GM04503 (cell line): ENCODE measurements at places on chromosomes 6 and 20.

DNA sequence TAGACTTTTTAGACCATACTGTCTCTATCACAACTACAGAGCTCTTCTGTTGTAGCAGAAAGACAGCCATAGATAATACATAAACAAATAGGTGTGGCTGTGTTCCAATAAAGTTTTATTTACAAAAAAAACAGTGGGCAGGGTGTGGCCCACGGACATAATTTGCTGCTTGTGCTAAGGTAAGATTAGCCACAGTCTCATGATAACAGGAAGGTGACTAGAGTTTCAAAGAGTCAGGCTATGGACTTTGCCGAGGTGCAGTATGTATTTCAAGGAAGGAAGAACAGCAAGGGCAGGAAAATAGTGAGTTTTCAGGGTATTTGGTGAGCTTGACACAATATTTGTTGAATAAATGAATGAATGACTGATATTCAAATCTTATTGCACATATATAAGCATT is 20.2 kb downstream of the SOBP start:
- DNase-seq, result no peak

DNA sequence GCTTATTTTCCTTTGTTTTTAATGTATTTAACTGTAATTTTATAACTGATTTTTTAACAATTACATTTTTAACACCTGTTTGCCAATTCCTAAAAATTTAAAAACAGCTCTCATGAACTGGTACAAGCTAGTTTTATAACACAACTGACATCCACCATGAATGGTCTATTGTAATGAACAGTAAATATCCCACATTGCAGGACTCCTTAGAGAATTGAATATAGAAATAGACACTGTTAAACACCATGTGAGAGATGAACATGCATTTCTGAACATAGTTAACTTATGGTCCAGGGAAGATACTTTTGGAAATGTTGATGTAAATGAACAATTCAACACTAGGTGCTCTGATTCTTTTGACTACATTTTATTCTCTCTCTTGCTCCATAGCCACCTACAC is 195.1 kb upstream of the GMDS start:
- DNase-seq, result no peak

DNA sequence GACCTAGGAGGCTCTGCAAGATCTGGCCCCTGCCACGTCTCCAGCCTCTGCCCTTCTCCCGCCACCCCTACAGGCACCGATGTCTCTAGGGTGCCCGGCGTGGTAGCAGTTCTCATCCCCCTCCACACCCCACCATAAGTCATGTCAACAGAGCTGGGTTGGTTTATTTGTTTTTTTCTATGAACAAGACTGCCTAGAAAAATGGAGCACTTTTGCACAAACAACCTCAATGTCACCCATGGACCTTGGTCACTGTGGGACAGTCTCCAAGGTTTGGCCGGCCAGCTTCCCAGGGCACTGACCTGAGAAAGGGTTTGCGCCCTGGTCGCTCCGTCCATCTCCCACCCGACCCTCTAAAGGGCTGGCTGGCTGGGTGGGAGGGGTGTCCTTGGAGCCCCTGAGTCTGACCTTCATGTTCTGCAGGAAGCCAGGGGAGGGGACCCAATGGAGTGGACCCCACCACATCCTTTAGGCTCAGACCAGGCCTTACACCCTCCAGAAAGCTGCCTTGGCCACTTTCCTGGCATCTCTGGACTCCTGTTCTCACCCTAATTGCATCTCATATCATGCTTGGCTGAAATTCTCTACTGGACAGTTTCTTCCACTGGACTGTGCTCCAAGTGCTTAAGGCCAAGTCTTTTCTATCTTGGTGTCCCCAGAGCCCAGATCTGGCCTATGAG is 104.8 kb upstream of the PTPN1 start:
- no peak for DNase-seq

- no peak for DNase-seq
Observed at GRCh38 chr20:2387180-2387577, 6.5 kb downstream of the TGM6 start.

- DNase-seq, result no peak
Observed at GRCh38 chr6:140318408-140318807, 944.0 kb upstream of the CITED2 start.

DNA sequence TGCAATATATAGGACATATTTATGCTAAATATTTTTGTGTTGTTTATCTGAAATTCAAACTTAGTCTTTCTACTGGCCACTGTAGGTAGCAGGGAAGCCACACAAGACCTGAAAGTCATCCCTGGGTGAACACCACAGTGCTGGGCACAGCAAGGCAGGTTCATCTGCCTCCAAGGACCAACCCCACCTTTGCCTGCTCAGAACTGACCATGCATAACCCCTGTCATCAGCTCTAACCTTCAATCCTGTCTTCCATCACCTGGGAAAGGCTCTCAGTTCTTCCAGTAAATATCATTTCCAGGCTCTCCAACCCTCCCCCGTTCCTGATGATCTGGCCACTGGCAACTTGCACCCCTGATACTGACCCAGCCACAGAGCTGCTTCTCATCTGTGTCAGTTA is 32.7 kb upstream of the CST7 start:
- DNase-seq, result no peak

DNA sequence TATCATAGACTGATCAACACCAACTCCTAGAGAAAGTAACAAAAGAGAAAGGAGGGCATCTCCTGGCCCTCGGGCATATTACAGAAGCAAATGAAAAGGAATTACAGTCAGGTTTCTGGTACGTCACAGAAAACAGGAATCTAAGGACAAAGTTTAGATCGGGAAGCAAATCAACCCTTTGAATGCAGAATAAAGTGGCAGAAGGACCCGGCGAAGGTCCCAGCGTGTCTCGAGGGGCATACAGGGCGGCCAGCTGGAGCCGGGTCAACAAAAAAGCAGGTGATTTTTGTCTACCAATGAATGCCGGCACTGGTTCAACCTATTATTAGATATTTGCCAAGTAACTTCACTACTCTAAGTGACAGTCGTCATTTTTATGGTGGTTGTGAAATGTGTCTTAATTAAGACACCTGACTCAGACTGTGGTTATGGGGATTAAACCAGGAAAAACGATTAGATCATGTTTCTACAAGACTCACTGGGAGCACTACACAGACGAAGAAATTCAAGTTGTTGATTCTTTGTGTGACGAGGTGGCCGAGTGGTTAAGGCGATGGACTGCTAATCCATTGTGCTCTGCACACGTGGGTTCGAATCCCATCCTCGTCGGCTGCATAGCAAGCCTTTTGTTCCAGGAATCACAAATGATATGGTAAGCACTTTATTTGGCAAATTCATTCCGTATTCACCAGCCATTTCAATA is 12.4 kb upstream of the ZSCAN9 start:
- peak; percentile 57 for DNase-seq

DNA sequence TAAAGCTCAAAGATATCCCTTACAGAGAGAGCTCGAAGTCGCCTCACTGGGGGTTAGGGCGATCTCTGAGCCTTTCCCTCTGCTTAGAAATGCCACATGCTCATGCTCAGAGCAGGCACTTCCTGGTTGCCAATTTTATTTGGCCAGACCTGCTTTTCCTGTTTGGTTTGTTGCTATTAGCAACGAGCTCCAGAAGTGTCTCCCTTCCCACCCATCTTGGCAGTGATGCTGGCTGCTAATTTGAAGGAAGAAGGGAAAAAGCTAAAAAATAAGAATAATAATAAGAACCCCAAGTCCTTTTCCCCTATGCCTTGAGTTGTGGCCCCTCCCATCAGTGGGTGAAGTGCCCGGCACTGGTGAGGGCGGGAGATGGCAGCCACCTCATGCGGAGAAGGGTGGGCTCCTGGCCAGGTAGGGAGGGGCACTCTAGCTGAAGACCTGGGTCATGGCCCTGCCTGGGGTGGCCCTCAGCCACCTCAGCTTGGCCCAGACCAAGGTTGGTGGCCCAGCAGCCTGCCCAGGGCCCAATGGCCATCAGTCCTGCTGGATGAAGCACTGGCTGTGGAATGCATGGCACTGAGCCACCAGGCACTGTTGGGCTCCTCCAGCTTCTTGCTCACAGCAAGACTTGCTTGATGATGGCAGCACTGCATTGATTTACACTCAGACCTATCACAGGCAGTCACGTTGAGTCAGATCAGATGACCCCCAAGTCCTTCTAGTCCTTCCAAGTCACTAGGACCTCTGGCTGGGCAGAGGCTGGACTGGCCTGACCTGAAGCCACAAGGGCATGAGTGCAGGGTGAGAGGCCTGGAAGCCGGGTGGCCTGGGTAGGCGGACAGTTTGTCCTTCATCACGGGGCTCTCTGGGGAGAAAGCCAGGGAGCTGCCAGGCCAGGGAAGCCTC is 79.0 kb downstream of the SYNJ2 start:
- DNase-seq, result peak; percentile 95

DNA sequence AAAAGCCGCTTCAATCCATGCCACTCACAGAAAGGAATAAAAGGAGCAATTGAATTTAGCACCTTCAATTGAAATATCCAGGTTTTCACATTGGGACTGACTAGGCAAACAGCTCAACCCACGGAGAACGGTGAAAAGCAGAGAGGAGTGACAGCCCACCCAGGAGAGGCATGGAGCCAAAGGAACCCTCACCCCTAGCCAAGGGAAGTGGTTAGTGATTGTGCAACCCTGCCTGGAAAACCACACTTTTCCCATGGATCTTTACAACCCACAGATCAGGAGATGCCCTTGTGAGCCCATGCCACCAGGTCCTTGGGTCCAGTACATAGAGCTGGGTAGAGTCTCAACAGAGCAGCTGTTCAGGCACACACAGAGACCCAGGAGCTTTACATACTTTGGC is 911.8 kb downstream of the EPHA7 start:
- DNase-seq, result no peak

DNA sequence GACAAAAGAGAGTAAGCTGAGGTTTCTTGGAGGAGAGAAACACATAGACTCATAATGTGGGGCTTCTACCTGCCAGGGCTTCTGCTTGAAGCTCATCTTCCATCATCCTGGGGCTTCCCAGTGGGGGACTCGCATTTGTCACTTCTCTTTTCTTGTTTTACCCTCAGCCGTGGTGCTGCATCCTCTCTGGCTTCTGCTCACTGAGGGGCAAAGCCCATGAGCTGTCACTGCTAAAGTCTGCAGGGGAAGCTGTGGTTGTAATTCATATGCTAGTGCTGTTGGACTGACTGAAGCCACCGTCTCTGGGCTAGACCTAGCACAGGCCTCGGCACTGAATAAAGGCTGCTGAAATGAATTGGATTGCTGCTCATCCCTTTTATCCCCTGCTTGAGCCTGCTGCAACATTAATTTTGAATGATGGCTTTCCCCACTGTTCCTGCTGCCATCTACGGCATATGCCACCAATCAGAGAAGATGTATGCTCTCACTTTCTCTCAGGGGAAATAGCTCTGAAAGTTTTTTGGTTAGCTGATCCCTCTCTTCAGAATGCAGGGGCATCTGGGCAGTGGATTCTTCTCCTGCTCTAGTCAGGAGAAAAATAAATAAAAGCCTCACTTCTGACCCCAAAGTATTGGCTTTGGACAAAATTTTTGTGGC is 568.4 kb upstream of the MAP3K7 start:
- no peak for DNase-seq

DNA sequence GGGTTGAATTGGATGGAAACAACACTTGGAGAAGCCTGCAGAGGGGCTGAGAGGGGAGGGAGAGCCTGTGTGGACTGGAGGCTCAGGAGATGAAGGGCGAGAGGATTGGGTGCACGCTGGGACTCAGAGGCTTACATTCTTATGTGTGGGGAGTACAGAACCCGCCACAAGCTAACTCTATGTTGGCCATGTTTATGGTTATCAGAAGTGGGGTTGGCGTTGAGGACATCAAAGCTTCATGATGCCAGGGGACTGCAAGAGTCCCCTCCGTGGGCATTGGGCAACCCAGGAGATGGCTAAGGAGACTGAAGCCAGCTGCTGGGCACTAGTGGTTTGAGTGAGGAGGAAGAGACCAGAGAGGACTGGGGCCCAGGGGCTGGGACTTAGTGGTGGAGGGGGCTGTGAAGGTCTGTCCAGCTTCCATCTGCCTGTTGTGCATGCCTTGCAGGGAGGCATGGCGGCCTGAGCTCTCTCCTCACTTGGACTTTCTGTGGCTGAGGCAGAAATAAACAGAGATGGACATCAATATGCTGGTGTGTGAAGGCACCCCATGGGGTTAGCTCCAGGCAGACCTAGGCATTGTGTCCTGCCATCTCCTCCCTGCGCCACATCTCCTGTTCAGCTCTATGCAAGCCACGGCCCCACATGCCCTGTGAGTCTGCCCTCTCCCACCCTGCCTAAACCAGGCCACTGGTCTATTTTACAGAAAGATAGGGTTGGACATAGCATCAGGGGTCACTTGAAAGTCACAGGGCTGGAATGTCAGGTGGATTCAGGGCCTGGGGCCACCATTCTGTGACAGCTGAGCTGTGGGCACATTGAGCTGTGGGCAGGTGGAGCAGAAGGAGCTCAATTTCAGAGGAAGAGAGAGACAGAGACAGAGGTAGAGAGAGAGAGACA is 61.6 kb downstream of the PHACTR3 start:
- DNase-seq, result no peak

DNA sequence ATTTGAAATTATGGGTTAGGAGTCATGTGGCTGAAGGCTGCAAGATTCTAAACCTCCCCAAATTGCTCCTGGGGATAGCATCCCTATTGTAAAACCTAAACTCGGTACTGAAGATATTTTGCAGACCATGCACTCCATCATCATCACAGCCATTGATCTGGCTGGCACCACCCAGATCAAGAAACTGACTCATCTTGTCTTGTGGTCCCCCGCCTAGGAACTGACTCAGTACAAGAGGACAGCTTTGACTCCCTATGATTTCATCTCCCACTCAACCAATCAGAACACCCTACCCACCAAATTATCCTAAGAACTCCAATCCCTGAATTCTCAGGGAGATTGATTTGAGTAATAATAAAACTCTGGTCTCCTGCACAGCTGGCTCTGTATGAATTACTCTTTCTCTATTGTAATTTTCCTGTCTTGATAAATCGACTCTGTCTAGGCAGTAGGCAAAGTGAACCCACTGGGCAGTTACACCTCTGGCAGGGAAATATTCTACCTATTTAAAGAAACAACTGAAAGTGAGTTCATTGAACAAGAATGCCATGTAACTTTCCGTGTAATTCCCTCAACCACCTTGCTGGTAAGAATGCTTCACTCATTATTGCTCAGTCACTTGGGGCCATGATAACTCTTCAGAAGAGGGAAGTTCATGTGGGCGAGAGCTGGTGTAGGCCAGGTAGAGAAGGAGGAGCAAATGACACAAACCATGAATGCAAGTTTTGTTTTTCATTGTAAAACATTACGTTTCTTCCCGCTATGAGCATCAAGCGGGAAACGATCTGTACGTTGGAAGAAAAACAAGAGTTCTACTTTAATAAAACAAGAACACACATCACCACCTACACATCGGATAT is 602.9 kb upstream of the ARID1B start:
- no peak for DNase-seq

- DNase-seq, result no peak
Observed at GRCh38 chr6:20687494-20687893, 153.2 kb downstream of the CDKAL1 start.
